Brain (organoid and tissue), 16 donors: ENCODE measurements at places on chromosomes 12 and 14.
A peak's percentile ranks its signal among the peaks of the same experiment; 100 is the strongest.

- no peak for DNase-seq
These were observed 74.4 kb upstream of the CLEC14A start for GRCh38 chr14:38330275-38330674.

- DNase-seq: no peak
These were observed 389.6 kb upstream of the ATP2B1 start for GRCh38 chr12:90098132-90098779.

DNA sequence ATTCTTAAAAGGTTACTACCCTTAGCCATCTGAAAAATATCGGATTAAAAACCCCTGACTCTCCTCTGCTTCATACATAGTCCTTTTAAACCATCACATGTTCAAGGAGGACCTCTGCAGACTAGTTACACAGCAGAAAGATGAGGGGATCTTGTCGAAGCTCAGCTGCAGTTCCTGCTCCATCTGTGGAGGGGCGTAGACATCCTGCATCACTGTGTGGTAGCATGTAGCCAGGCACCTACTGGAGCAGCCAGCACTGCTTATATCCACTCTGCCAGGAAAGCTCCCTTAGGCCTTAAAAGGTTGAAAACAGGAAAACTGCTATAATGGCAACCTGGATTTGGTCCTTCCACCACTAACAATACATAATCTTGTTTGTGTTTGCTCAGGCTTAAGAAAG, 57.6 kb upstream of the STRN3 start:
- DNase-seq: no peak

DNA sequence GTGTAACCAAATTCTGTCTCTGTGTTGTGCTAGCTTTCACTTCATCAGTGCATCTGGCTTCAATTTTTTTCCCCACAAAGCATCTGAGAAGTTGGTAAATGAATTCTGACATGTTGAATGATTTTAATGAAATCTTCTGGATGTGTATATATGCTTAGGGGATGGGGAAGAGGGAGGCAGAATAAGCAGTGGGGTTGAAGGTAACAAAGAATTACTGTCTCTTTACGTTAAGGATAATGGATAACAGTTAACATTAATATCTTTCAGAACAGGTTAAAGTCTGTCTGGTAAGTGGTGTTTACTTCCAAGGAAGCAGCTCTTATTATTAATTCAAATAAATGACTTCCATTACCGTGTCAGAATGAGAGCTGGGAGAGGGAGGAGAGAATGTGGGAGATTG, 261.7 kb downstream of the ERC1 start:
- DNase-seq: peak; percentile 19

DNA sequence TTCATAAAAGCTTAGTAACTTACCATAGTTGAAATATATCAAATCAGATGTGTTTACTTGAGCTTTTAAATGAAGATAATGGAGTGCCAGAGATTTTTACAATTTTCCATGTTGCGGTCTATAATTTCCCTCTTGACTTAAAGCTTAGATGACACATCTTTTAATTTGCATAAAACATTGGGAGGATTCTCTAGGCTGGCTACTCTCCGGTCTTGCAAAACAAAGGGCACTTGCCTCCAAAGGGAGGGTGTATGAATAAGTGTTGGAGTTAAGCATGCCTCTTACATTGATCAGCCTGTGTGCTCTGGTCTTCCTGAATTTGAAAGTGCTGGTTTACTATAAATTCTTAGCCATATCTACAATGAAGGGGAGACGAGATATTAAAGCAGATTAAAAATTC, 336.4 kb upstream of the NAV3 start:
- no peak for DNase-seq

GRCh38 chr14:100590726-100591452, 3.7 kb upstream of the BEGAIN start:
- no peak for DNase-seq

GRCh38 chr14:72892879-72893635, 844 bp downstream of the DPF3 start:
- peak; percentile 13 for DNase-seq

DNA sequence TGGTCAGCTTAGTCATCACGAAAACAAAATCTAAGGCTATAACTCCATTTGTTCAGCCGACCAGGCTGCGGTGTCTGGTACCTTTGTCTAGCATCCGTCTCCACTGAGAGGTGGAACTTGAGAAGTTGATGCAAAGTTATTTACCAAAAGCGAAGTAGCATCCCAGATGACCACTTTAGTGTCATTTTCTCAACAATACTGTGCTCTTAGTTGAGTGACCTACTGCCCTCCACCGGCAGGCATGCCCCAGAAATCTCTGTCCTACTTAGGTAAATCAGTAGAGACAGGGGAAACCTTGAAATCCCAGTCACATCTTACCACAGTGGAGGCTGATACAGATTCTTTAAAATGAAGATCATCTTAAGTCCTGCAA, 1.3 kb upstream of the ST8SIA1 start:
- no peak for DNase-seq

DNA sequence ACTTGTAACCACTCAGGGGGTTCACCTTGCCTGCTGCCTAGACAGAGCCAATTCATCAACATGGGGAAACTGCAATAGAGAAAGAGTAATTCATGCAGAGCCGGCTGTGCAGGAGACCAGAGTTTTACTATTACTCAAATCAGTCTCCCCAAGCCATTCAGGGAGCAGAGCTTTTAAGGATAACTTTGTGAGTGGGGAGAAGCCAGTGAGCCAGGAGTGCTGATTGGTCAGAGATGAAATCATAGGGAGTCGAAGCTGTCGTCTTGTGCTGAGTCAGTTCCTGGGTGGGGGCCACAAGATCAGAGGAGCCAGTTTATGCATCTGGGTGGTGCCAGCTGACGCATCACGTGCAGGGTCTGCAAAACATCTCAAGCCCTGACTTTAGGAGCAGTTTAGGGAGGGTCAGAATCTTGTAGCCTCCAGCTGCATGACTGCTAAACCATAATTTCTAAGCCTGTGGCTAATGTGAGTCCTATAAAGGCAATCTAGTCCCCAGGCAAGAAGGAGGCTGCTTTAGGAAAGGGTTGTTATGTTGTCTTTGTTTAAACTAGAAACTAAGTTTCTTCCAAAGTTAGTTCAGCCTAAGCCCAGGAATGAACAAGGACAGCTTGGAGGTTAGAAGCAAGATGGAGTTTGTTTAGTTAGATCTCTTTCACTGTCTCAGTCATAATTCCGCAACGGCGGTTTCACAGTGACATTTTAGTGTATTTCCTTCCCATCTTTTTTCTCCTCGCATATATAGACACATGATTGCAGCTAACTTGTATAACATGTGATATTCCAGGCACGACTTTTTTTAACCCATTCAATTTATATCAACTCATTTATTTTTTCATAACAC, 68.9 kb upstream of the NCOR2 start:
- no peak for DNase-seq

GRCh38 chr14:94031883-94032279, 5.7 kb downstream of the OTUB2 start:
- no peak for DNase-seq

- DNase-seq: peak; percentile 90
These were observed 781 bp downstream of the NPAS3 start for GRCh38 chr14:32939254-32940065.

GRCh38 chr12:123231931-123232330, 1.0 kb downstream of the MPHOSPH9 start:
- no peak for DNase-seq

DNA sequence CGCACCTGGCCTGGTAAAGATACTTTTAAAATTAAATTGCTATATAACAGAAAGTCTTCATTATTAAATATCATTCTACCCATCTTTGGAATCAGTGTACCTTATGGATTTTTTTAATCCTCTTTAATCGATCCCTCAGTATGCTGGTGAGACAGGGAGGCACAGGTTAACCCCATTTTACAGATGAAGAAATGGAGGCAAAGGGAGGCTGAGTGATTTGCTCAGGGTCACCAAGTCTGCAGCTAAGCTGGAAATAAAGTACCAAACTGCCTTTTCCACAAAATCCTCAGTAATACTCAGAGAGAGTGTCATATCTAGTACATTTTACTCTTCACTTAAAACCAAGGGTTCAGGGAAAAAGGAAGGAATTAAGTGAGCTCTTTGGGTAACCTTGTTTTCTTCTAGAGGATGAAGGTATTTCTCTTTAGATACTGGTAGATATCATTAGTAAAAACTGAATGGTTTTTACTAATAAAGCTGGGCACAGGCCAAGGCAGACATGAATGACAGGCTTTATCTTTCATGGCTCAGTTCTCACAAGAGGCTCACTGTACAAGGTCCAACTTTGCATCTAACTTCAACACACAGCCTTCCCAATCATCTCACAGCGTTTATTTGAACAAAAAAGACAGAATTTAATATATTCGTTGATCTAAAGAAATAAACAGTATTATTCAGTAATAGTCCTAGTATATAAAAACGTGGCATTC, 35.3 kb upstream of the TTC7B start:
- DNase-seq: no peak

DNA sequence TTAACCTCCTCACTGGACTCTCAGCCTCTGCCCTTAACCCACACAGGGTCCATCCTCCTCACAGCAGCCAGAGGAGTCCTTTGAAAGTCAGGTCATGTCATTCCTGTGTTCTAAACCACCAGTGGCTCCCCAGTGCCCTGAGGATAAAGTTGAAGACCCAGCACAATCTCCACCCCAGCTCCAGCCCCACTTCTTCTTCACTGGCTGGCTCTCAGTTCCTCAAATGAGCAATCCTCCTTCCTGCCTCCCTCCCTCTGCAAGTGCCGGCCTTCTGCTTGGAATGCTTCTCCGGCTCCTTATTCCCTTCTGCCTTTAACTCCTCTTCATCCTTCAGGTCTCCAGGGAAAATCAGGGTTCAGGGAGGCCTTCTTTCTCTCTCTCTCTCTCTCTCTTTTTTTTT, 32.0 kb upstream of the SPPL3 start:
- DNase-seq: no peak

DNA sequence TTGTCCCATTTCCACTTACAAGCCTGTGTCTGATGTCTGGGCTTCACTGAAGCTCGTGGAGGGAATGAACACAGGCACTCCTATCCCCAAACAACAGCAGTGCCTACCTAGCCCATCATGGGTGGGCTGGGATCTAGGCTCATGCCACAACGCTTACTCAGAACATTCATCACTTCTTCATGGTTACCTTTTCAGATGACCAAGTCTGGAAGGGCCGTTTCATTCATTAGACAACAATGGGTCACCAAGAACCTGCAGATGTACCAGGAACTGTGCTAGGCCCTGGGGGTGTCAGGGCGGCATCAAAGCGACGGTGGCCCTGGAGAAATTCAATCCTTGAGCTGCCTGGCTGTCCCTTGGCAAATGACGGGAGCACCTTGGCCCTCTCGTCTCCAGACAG, 64.9 kb upstream of the FZD10 start:
- DNase-seq: no peak

DNA sequence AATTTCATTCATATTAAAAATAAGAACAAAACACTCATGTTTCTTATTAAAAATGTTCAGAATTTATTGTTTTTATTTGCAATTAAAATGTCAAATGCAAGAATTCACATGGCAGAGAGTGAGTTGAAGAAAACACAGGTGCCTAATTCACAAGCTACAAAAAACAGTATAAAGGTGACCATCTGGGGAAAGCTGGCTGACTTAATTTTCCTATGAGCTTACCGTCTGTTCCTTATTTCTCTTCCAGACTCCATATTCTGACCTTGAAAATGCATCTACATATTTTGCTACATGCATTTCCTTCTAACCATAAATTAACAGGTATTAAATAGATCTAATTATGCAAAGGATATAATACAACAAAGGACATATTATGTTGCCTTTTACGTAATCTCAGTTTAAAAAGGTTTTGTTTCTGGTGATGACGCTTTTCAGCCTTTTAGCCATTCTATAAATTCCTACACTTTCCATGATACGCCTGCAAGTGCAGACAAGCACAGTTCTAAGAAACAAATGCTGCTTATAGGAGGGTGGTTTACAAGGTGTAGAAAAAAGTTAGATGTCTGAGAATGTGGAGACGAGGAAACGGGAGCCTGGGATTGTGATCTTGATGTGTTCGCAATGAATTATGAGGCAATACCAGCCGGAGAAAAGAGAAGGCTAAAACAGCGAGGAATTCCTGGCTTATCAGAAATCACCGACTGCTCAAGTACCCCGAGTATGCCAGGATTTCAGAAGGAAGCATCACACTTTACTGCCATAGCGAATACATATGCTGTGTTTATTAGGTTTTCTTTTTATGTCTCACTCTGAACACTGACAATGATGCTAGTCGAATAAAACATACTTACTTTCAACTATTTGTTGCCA, 24.6 kb downstream of the LIN7A start:
- DNase-seq: no peak

GRCh38 chr14:55092341-55092740, 36.7 kb upstream of the LGALS3 start:
- no peak for DNase-seq

GRCh38 chr14:103762541-103762940, 46.9 kb downstream of the ZFYVE21 start:
- no peak for DNase-seq

DNA sequence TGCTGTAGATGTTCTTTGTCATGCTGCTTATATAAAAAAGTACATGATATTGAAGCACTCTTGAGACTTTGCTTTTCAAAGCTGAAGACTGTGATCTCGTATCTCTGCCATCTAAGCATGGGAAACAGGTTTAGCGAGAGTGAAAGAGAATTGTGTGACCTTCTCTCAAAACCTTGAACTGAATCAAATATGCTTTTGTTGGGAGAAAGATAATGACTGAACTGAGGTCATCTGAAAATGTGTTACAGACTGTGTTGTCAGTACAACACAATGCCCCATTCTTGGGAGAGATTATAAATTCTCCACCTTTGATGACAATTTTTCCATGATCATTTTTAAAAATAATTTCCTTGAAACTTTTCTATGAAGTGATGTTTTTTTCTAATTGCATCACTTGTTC, 272.1 kb upstream of the SEL1L start:
- DNase-seq: no peak

DNA sequence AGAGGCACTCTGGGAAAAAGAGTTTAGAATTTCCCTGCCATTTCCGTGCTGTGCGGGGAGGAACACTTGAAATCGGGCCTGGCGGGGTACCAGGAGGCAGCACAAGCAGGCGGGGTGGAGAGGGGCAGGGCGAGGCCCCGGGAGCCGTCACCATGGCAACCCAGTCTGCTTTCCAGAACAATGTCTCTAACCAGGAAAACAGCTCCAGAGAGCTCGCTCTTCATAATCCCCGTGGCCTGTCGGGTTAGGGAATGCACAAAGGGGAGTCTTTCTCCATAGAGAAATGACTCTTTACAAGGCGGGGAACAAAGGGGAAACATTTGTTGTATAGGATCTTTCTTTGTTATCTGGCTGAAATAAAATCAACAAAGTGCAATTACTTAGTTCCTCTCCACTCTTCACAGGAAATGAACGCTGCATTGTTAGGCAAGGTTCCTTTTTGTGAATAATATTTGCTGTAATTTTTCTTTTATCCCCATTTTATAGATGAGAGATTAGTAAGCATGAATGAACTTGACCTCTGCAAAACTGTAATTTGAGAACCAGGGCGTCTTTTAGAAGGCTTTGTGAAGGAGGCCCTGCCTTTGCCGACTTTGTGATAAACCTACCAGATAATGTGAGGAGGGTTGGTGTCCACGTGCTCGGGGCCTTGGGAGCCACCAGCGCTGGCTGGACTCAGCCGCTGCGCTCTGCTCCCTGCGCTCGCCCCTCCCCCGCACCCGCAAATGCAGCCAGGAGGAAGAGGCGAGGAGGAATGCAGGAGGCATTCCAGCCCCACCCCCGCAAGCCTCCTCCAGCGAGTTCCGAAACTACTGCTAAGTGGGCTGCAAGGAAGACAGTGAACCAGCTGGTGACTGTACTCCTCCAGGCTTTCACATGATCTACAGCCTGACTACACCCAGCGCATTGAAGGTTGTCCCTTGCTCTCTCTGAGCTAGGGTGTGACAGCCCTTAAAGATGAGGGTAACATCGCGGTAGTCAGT, 105.2 kb upstream of the ATF7IP start:
- peak; percentile 93 for DNase-seq
